ENCODE measurements at places on chromosomes 1 and 21.

DNA sequence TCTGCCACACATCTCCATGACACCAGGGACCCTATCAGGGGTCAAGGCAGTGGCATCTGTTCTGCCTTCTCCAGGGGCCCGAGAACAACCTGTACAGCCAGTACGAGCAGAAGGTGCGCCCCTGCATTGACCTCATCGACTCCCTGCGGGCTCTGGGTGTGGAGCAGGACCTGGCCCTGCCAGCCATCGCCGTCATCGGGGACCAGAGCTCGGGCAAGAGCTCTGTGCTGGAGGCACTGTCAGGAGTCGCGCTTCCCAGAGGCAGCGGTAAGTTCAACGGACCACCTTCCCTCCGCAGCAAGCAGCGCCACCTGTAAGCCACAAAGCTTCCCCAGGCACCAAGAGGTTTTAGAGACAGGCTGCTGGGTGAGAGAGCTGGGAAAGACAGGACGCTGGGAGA, 15.9 kb downstream of the MX2 start:
- DNase-seq = no peak

DNA sequence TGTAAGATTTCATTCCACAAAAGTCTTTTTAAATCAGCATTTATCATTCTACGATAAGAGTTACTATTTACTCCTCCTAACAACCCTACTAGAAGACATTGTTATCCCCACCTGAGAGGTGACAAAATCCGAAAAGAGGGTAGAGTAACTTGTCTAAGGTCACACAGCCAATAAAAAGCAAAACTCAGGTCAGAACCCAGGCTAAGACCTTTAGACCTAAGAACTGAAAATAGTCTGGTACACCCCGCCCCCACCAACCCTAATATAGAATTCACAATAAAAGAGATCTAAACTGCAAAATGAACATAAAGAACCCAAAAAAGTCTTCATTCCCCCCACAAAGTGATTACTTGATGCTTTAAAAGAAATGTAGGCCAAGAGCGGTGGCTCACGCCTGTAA, 18.6 kb downstream of the COA7 start:
- no peak for DNase-seq

DNA sequence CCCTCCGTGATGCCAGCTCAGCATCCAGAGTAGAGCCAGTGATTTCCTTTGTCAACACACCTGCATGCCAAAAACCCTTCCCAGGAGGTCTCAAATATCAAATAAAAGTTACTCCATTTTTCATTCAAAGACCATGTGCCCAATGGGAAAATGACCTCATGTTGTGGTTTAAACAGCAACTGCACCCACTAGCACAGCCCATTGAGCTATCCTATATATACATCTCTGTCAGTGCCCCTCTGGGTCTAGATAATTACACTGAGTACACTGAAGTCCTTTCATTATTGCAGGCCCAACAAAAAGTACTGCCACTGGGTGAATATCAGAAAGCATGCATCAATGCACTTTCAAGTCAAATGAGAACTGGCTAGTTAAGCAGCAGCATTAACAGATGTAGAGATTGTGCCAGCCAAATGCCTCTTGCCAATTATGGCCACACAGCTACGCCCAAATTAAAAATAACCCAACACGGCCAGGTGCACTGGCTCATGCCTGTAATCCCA, 117.7 kb downstream of the SLC45A1 start:
- DNase-seq = no peak

DNA sequence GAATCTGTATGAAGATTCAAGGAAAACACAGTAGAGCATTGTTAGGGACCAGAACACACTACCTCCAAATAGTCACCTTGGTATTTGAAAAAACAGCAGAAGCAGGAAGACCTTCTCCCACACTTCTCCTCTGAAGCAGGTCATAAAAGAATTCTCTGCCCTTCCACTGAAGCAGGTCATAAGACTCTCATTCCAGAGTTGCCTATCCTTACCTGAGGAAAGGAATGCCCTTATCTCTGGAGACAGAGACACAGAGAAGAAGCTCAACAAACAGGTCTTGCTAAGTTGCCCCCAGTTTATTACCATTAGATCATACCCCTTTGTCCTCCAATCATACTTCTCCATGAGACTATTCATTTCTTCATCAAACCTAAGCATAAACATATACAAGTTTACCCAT, 225.8 kb upstream of the TNR start:
- no peak for DNase-seq

GRCh38 chr1:224751624-224752311, 135.7 kb downstream of the CNIH3 start:
- no peak for DNase-seq

DNA sequence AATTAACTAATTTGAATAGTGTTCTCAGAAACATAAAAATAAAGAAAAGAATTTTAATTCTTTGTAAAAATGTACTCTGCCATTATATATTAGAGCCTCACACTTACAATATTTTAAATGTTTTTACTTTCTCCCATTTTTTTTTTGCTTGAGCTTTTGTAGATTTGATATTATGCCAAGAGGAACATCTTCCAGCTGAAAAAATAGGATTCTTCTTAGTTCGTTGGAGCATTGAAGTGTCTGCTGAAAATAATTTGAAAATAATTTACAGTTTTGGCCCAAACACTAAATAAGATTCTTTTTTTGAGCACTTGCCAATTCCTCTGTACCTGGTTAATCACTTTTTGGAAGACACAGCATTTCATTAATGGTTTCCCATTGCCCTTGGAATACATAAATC, 175.0 kb upstream of the COL11A1 start:
- no peak for DNase-seq

Data from fibroblast of skin of back (primary cell).